ENCODE measurements at places on chromosomes 16 and 17.

DNA sequence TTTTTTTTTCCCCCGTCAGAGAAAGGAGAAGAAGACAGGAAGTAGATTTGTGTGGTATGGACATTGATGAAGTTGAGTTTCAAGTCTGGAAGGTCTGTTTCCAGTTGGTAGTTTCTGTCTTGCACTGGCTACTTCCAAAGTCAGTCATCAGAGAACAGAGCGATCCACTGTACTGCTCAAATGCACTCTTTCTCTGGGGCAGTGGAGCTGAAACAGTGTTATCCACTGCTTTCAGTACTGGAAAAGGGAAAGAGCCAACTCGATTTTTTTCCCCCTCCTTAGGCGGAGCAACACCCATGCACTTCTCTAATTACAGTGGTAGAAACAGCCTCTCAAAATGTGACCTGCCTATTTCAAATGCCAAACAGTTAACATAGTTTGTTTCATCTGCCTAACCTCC lies 7.4 kb downstream of the PRKCA start:
- peaks cover 78% of the 10 kb centered on the region for H3K36me3 ChIP-seq
- H3K4me3 ChIP-seq: peak overlapping the region; percentile 22
- no peak for DNase-seq
- H3K27me3 ChIP-seq: no peaks in the 10 kb centered on the region

DNA sequence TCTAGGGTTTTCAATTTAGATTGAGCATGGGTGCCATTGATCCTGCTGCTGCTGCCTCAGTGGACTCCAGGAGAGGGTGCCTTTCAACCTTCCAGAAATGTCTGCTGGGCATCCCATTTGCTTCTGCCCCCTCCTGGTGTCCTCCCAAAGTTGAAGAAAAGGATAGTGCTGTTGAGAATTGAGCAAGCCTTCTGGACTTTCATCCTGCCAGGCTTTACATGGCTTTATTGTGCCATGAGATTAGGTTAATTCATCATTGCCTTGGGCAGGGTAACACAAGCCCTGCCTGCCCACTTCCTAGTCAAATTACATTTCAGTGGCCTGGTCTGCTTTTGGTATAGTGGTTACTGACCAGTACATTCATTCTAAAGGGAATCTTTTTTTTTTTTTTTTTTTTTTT lies 17.9 kb upstream of the TANGO6 start:
- no peaks in the 10 kb centered on the region for H3K36me3 ChIP-seq
- H3K4me3 ChIP-seq: no peak overlapping the region
- H3K27me3 ChIP-seq: no peaks in the 10 kb centered on the region

DNA sequence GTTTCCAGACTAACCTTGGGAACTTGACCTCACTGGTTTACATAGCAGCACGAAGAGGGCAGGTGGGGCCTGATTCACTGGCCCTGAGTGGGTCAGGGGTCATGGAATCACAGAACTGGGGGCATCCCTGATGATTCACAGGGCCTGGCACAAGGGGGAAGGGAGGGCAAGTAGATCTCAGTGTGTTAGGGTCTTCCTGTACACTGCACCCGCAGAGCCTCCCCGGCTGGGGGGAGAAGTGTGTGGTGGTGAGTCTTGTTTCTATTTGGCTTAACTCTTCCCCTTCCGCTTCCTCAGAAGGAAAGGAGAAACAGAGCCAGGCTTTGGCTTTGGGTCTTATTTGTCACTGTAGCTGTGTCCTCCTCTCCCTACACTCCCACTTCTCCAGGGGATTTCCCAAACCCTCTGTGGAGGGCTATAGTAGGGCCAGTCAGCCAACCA lies 3.7 kb downstream of the STARD3 start:
- no peaks in the 10 kb centered on the region for H3K27me3 ChIP-seq
- H3K36me3 ChIP-seq: peaks cover 5% of the 10 kb centered on the region
- H3K4me3 ChIP-seq: no peak overlapping the region
- peaks cover 64% of the 10 kb centered on the region for H3K4me1 ChIP-seq
- peak; percentile 30 for DNase-seq

GRCh38 chr16:53715023-53715384 lies 11.0 kb downstream of the FTO start:
- H3K4me1 ChIP-seq: peaks cover 25% of the 10 kb centered on the region
- peaks cover 8% of the 10 kb centered on the region for H3K36me3 ChIP-seq
- no peak overlapping the region for H3K4me3 ChIP-seq
- H3K27ac ChIP-seq: no peak overlapping the region

DNA sequence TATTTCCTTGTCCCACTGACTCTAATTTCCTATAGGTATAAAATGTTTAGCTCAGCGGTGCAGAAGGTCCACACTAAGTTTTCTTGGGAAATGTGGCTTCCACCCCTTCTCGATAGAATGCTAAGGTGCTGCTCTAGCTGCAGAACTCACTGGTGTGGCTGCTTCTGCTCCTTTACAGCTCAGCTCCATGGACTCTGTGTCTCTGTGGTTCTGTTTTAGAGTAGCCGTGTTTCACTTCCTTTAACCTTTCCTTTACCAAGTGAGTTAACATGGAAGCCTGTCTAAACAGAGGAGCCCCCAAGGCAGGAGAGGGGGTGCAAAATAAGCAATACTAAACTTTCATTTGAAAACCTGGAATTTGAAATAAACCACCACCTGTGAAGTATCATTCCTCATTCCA lies 65.3 kb downstream of the SPECC1 start:
- no peak overlapping the region for H3K27ac ChIP-seq
- H3K4me3 ChIP-seq: no peak overlapping the region
- peaks cover 2% of the 10 kb centered on the region for H3K27me3 ChIP-seq
- DNase-seq: no peak
